ENCODE measurements at places on chromosomes 7 and 10.

GRCh38 chr10:28676326-28676967 is 874 bp upstream of the BAMBI start:
- DNase-seq, result no peak

DNA sequence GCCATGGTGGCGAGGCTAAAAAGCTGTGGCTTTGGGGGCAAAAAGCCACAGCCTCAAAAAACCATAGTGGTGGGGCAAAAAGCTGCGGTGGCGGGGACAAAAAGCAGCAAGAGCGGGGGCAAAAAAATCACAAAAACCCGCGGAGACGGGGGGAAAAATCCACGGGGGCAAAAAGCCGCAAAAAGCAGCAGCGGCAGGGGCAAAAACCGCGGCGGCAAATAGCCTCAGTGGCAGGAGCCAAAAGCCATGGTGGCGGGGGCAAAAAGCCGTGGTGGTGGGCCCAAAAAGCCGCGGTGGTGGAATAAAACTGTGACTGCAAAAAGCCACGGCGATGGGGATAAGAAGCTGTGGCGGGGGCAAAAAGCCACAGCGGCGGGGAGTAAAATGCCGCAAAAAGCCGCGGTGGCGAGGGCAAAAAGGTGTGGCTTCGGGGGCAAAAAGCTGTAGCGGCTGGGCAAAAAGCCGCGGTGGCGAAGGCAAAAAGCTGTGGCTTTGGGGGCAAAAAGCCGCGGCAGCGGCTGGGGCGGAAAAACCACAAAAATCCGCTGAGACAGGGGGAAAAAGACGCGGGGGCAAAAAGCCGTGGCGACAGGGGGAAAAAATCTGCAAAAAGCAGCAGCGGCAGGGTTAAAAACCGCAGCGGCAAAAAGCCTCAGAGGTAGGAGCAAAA is 526.6 kb downstream of the ZNF33B start:
- DNase-seq, result no peak

- no peak for DNase-seq
Observed at GRCh38 chr10:120451968-120452367, 5.1 kb upstream of the PLPP4 start.

DNA sequence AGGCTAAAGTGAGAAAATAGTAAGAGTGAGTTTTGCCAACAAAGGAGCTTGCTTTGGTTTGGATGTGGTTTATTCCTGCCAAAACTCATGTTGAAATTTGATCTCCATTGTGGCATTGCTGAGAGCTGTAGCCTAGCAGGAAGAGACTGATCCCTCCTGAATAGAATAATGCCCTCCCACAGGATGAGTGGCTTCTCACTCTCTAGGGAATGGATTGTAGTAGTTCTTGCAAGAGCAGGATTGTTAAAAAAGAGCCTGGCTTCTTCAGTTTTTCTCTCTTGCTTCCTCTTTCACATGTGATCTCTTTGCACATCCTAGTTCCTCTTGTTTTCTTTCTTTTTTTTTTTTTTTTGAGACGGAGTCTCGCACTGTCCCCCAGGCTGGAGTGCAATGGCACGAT is 34.4 kb downstream of the ASAH2 start:
- peak; percentile 69 for DNase-seq

- peak; percentile 33 for DNase-seq
Observed at GRCh38 chr7:46741938-46742540, 821.0 kb upstream of the IGFBP3 start.

GRCh38 chr7:110375068-110375467 is 715.9 kb upstream of the LRRN3 start:
- no peak for DNase-seq

GRCh38 chr7:75711076-75711475 is 27.7 kb downstream of the HIP1 start:
- no peak for DNase-seq

DNA sequence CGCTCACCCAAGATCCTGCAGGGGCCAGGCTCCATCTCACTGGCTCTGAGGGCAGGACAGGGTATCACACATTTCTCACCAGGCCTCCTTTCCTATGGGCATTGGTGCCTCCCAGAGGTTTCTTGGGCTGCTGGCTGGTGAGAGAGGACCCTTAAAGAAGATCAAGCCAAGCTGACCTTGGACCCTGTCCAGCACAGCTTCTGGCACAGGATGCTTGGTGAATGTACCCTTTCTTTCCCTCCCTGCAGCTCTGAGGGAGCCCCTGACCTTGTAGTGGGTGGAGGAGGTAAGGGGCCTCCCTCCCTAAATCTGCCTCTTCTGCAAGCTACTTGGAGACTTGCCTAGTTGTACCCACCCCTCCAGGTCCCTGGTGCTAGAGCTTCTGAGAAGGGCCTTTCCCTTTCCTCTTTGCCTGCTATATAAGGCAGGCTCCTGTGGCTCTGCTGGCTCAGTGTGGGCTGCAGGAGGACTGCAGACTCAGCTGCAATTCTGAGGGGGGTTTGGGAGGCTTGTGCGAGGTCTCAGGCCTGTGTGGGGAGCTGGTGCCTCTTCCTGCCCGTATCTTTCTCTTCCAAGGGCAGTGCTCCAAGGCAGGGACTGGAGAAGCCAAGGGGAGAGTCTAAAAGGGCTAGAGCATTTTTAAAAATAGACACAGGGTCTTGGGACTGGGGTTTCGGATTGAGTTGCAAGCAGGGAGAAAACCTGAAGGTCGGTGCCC is 11.7 kb upstream of the TRIM8 start:
- DNase-seq, result no peak

DNA sequence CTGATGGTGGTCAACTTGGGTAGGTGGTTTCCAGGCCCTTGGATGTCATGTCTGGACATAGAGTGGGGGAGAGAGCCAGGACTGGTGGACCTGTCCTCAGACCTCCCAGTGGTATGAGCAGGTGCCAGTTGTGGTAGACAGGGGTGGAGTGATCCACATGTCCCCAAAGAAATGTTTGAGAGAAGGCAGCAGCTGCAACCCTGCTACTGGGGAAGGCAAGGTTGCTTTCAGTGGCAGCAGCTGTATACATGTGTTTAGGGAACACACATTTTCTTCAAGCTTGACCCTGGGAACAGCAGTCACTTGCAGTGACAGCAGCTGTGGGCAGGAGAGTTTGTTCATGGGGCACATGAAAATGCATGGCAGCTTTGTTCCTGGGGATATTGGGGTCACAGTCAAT is 882.6 kb upstream of the C7orf33 start:
- no peak for DNase-seq

DNA sequence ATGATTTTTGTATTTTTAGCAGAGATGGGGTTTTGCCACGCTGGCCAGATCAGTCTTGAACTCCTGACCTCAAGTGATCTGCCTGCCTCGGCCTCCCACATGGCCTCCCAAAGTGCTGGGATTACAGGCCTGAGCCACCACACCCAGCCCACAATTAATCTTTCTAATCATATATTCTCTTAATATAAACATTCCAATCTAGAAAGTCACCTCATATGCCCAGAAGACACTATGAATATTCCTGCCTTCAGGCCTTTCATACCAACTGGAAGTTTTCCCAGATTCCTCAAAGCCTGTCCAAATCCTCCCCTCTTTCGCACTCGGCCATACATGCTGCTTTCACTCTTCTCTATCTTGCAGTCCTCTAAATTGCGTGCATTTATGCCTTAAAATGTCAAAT is 32.6 kb downstream of the PDZD8 start:
- peak; percentile 82 for DNase-seq

- no peak for DNase-seq
Observed at GRCh38 chr10:71504570-71504969, 107.8 kb downstream of the CDH23 start.

GRCh38 chr7:80533287-80533686 is 21.4 kb upstream of the GNAT3 start:
- DNase-seq, result peak; percentile 55

- peak; percentile 49 for DNase-seq
Observed at GRCh38 chr7:74343281-74344131, 54.3 kb downstream of the CLIP2 start.

GRCh38 chr10:33005322-33006301 is 47.6 kb upstream of the ITGB1 start:
- DNase-seq, result peak; percentile 95

DNA sequence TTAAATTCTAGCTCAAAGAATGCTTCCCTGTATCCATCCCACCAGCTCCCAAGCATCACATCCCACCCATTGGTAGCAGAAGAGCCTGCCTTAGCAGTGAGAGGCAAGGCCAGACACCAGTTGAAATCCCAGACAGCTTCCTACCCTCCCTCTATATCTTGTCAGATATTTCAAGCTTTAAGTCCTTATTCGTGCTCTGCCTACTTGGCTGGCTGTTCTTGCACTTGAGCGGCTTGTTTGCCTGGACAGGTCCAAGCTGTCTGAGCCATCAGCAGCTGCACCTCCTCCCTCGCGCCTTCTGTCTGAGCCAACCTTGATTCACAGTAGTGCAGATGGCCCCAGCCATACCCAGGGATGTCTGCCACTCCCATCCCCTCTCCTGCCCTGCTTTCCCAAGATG is 16.4 kb downstream of the LRRC4 start:
- DNase-seq, result no peak

- no peak for DNase-seq
Observed at GRCh38 chr10:77485847-77486246, 151.8 kb downstream of the KCNMA1 start.

- DNase-seq, result no peak
Observed at GRCh38 chr10:123655751-123656150, 10.4 kb upstream of the GPR26 start.

DNA sequence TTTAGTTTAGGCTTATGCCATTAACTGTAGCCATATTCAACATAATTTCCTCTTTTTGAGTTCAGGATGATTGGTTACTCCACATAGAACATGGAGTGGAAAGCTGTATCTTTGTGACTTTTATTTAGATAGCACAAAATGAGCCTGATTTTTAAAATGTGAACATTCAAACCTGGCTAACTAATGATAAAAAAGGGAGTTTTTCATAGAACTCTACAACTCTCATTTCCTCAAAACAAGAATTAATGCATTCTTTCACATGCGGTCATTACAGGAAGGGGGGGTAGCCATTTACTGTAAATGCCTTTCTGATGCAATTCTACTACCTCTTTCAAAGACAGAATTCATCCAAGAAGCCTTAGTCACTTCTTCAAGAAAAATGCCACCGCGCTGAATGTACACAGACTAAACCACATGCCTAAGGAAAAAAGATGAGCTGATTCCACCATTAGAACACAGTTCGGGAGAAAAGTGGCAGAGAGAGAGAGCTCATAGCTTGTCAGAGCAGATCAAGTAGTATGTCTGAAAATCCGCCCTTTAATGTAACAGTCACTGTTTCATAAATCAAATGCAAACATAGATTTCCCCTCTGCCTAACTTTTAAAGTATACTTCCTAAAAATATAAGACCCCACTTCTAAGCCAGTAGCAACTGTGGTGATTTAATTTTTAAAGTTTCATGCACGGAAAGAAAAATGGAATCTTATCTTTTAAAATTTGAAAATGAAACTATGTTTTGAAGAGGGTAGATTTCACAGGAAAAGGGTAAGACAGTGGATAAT is 226.4 kb upstream of the KLF14 start:
- DNase-seq, result peak; percentile 97

DNA sequence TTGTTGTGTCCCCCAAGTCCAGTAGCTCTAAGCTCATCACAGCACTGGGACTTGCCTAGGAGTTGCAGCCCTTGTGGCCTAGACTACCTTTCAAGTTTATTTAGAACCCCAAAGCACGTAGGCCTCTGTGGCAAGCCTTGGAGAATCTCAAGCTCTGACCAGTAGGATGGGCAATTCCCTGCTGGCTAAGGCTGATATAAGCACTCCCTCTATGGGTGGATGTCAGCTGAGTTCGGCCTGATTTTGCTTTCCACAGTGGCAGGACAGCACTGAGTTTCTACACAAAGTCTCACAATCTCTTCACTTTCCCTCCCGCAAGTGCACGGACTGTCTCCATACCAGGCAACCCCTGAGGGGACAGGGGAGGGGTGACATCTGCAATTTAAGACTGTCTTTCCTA is 886.4 kb upstream of the LRRN3 start:
- DNase-seq, result no peak

GRCh38 chr7:158499082-158499455 is 88.6 kb downstream of the PTPRN2 start:
- DNase-seq, result no peak

DNA sequence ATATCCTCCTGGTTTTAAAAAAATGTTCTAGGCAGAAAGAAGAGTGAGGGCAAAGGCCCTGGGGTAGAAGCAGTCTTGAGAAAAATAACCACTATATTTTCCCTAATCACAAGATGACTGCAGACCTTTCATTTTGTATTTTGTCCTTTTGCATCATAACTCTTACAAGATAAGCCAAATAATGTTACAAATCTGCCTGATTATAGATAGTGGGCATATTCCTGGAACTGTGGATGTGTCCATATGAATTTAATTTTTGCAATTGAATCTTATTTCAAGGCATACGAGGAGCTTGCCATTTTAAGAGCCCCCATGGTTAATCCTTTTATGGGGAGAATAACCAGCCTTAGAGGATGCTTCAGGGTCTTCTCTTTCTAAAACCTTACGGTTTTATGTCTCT is 102.7 kb downstream of the ADRA2A start:
- DNase-seq, result no peak

- DNase-seq, result no peak
Observed at GRCh38 chr7:22879709-22880306, 57.2 kb upstream of the TOMM7 start.

DNA sequence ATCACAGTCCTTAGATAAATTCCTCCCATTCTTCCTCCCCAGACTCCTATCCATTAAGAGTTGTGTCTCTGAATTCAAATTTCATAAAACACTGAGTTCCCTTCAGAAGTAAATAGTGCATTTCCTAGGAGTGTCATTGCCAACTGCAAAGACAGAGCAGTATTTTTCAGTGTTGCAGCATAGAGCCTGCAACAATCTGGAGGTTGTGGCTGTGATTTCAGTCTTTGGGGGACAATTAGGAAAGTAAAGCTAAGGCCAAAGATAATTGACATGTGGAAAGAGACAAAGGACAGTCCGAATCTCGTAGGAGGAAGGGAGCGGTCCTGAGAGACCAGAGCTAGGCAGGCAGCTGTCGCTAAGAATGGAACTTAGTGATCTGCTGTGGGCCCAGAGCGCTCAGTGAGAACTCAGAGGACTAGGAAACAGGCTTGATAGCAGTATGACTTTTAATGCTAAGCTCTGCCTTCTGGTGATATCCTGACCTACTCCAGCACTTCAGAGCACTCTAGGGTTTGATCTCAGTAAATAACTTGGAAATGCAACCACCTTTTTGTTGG is 46.2 kb downstream of the PRPF18 start:
- peak; percentile 10 for DNase-seq

DNA sequence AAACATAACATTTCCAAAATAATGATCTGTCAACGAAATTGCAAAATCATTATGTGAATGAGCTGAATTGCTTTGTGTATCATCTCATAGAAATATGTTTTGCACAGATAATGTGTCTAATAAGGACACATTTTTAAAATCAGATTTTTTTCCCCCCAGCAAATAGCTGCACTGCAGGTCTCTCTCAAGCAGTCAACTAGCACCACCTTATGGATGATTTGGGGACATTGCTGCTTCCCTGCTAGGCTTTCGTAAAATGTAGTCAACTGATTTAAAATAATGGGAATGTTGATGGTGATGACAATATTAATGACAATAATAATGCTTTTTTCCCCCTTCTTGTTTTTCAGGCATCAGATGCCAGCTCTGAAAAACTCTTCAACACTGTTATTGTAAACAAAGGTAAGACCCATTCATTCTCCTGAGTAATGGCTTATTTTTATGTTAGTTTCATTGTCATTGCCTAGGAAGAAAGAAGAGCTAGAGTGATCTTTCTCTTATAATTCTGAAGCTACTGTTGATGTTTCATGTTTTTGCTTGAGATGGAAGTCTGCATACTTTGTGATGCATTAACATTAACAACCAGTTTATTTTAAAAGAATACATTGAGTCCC is 433.6 kb upstream of the GALNT17 start:
- peak; percentile 76 for DNase-seq

Measured in cardiac fibroblast (primary cell).